Stimulated activated CD4-positive, alpha-beta T cell treated with anti-CD3 and anti-CD28 coated beads, Interleukin-1b, Interleukin-23, amount 100 ng/mL, for 4 hours (primary cell): ENCODE measurements at places on chromosomes 11 and 22.
A peak's percentile ranks its signal among the peaks of the same experiment; 100 is the strongest.

DNA sequence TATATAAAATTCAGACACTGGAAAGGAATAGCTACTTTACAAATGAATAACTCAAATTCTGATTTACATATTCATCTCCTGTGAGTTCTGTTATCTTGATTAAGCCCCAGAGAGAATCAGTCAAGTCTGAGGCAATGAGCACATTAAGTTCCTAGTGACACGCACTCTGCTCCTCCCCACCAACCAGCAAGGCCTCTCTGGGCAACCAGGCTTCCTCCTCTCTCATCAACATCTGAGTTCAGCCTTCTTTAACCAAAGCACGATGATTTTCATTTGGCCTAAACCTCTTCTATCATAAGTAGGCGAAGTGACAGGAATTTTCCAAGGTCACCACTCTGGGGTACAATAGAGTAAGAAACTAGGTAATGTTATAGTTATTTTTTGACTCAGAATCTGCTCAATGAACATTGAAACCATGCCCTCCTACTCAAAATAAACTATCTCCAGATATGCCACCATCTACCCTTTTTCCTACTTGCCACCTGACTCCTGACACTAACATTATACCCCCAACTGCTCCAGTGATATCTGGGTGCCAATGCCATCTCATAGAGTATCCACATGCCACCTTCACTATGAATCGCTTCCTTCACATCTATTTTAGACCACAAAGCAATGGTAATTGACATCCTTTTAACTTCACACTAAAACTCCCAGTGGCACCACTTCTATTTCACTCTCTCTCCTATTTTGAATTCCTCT lies 114.8 kb downstream of the FAM76B start:
- no peak for DNase-seq

DNA sequence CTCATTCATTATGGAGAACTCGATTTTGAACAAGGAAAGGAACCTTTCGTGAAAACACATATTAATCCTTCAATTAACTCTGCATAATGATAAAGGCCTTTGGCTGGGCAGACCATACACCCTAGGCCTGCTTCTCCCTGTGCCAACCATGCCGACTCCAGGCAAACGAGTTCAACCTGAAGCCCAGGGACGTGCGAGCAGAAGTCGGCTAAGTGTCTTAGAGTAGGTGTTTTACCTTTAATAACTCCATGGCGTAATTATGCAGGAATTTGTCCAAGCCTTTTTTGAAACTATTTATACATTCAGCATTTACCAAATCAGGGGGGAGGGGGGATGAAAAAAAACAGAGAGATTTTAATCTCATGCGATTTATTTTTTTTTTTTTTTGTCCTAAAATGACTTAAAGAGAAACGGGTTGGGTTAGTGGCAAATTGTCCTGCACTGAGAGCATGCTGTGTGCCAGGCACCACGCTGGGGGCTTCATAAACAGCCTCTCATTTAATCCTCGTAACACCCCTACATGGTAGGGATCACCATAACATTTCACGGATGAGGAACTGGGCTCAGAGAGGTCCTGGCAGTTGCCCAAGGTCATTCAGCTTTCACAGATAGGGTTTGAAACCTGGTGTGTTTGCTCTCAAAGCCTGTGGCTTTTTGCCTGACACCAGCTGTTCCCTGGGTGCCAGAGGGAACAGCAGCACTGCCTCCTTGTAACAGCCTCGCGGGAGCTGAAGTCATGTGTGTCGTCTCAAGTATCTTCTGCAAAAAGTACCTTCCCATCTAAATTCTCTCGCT lies 423.9 kb downstream of the MN1 start:
- no peak for DNase-seq

- no peak for DNase-seq
Measured at GRCh38 chr11:100883830-100884229, 196.7 kb downstream of the ARHGAP42 start.

DNA sequence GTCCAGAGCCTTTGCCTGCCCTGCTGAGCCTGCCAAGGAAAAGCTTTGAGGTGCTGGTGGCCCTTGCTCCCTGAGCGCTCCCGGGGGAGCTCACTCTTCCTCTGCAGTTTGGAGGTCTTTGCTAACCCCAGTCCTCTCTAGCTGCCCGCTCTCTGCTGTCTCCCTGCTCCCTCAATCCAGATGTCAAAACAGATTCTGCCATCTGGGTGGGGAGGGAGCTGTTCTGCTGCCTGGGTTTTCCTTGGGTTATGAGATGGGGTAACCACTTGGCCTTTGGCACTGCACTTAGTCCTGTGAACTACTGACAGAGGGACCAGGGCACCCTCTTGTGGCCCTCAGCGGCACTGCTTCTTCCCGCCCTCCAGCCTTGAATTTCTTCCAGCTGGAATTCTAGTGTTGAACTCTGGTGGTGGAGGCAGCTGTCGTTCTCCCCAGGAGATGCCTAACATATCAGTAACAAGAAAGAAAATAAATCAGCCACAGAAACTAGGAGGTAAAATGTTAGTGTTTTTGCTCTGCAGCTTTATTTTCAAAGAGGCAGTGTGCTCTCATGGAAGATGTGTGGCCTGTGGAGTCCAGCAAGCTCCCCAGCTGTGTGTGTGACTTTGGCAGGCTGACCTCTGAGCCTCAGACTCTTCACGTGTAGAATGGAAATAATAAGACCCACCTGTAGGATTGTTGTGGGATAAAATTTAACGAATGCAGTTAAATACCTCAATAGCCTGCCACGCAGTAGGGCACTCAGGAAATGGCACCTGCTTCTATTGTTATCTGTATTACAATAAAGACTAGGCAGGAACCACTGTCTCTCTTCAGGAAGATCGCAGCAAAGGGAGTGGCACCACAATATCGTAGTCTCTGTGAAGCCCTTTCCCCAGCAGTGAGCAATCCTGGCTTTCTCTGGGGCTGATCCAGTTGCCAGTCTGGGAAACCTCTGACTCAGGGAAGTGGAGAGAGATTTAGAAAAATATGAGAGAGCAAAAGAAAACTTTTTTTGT lies 23.4 kb downstream of the ARFGAP2 start:
- peak; percentile 45 for DNase-seq

GRCh38 chr11:122668562-122669090 lies 13.1 kb downstream of the UBASH3B start:
- no peak for DNase-seq

- no peak for DNase-seq
Measured at GRCh38 chr11:19792510-19792909, 79.9 kb downstream of the NAV2 start.

GRCh38 chr11:45543808-45544422 lies 121.5 kb downstream of the CHST1 start:
- DNase-seq: no peak

DNA sequence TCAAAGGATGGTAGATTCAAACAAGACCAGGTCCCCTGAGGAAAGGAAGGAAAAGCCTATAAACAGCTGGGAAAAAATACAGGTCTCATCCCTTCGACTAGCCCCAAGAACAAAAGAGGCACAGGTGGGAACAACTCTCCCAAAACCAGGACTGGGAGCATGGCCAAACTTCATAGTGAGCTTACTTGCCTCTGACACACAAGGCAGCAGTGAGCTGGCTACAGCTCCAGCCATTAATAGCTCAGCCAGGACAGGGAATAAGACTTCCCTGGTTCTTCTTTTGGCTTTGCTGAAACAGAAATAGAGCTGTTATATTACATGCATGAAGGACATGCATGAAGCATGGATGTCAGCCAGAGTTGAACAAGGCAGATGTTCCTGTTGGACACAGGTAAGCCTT lies at the start of gene OR10A2:
OR10A2 (plus strand) TSS at position 97 of the 400 bp plus-strand sequence. CDS start 6,698 bp downstream, outside the sequence.
- no peak for DNase-seq

GRCh38 chr11:120235024-120235628 lies 4.8 kb upstream of the POU2F3 start:
- DNase-seq: peak; percentile 58

DNA sequence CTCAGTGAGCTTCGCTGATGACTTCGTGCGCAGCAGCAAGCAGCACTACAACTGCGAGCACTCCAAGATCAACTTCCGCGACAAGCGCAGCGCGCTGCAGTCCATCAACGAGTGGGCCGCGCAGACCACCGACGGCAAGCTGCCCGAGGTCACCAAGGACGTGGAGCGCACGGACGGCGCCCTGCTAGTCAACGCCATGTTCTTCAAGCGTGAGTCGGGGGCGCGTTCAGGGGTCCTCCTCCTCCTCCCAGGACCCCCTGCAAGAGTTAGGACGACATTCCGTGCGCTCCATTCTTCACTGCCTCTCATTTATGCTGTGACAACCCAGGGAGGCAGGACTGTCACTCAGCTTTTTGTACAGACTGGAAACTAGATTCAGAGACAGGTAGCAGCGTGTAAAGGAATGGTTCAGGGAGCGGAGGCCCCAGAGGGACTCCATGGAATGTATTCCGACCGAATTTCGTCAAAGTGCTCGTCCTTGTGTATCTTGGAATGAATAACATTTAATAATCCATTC lies 4.8 kb downstream of the SERPINH1 start:
- DNase-seq: no peak

GRCh38 chr11:626475-627307 lies at the start of gene SCT:
Gene SCT (minus strand): TSS chr11:627181. CDS start chr11:627143, 38 bp downstream.
- no peak for DNase-seq

DNA sequence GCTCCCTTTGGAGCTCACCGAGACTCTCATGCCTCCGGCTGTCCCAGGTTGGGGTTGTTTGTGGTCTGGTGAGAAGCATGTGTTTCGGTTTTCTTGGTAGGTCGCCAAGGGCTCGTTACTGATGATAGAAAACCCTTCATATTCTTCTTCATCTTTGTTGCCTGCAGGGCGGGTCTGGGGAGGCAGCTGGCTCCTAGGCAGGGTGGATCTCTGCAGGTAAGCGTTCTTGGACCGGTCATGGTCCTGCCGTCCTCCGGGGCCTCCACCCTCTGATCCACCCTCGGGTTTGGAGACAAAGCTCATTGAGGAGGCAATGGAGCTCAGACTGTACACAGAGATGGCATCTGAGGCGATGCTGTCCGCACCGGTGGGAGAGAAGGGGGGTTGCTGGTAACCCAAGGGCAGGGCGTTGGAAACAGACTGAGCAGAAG lies 64.3 kb upstream of the PITPNB start:
- no peak for DNase-seq

DNA sequence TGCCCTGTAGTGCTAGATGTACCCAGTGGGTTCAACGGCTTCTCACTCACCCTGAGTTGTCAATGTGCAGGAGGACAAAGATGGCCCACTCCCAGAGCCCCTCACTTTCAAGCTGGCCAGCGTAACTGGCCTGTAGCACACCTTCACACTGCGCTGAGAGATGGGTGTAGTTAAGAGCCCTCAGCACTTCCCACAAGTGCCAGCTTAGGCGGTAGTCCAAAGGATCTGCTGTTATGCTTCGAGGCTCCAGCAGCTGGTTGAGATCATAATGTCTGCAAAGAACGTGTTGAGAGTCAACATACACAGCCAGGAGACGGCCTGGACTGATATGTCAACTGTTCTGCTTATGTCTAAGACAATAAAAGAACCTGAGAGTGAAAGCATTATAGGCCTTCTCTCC lies 14.7 kb upstream of the CHRNA10 start:
- no peak for DNase-seq

GRCh38 chr11:59754859-59755700 lies at the start of gene STX3:
Gene STX3 (plus strand): TSS chr11:59755376. CDS start chr11:59755606, 230 bp downstream.
- DNase-seq: peak; percentile 63

GRCh38 chr11:118619444-118620197 lies 12.2 kb downstream of the PHLDB1 start:
- no peak for DNase-seq

DNA sequence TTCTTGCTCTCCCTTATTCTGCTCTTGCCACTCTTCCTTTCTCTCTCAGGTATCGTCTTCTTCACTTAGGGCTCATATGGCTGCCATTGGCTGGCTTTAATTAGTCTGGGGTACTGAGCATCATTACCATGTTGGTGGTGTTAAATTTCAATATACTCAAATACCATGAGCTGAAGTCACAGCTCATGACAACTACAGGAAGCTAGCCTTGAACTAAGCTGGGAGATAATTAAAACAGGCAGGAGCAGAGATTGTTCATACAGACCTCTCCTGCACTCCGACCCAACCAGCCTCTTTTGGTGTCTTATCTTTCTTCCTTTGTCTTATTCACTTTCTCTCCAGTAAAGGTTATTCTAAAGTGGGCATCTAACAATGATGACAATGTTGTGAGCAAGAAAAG lies 130.9 kb upstream of the BLID start:
- no peak for DNase-seq
